ENCODE measurements at places on chromosomes 7 and 10.

- DNase-seq: no peak
Measured at GRCh38 chr10:112308125-112308502, 24.9 kb downstream of the TECTB start.

DNA sequence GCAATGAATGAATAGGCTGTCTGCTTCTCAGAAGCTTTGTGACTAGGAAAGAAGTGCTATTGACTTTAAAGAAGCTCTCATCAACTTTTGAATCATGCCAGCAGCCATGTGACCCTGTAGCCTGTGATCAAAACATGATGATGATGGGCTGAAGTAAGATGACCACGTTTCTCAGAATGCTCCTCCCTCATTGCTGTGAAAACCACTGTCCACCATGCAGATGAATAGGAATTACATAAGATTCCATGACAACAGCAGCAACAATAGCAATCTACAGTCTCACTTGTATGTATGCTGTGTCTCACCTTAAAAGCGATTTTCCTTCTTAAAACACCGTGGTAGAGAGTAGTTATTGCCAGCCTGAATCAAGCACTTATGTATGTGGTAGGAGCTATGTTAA is 228.4 kb downstream of the TRIL start:
- DNase-seq: peak; percentile 36

GRCh38 chr7:80968606-80969005 is 49.8 kb upstream of the SEMA3C start:
- DNase-seq: no peak

DNA sequence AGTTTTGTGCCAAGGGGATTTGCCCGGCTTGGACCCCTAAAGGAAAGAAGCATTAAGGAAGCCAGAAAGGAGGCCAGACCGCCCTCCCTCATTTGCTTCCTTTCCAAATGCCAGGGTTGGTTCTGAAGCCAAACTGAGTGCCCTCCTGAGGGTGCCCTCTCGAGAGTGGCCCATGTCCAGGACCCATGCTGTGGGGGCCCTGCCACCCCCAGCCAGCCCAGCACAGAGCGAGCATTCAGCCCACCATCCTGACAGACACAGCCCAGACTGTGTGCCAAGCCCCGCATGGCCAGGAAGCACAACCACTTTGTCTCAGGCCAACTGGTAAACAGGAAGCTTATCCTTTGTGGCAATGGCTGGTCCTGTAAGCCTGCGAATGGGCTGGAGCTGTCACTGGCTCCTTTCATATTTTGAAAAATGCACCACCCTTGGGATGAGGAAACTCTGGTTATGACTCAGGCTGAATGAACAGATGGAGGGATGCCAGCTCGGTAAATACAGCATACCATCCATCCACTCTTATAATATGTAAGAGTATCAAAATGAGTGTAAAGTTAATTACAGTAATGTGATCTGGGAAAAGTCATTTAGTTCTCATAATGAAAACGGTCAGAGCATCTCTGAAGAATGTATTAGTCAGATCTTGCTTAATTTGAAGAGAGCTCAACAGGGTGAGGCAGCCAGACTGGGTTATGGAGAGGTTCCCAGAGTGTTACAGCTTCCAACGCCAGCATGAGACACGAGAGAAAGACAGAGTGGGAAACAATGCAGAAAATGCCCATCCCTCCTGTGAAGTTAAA is 65.0 kb downstream of the STK17A start:
- peak; percentile 100 for DNase-seq

DNA sequence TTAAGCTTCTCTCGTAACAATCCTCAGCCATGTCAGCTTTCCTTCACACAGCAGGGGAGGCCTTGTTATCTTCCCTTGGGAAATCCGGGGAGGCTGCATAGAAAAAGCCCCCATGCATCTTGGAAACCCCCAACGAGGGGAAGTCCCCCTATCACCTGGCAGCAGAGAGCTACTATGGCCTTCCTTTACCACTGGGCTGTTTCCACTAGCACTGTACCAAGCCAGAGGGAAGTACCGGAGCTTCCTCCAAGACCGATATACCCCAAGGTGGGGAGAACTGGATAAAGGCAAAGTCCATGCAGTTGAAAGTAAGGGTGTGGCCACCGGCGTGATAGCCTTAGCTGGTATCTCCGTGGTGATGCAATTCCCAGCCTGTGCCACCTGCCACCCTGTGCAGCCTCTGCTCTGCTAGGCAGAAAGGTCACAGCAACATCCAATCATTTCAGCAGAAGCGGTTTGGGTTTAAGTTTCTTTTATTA is 4.4 kb upstream of the CLIP2 start:
- DNase-seq: no peak
